ENCODE measurements at places on chromosomes 5 and 9.

DNA sequence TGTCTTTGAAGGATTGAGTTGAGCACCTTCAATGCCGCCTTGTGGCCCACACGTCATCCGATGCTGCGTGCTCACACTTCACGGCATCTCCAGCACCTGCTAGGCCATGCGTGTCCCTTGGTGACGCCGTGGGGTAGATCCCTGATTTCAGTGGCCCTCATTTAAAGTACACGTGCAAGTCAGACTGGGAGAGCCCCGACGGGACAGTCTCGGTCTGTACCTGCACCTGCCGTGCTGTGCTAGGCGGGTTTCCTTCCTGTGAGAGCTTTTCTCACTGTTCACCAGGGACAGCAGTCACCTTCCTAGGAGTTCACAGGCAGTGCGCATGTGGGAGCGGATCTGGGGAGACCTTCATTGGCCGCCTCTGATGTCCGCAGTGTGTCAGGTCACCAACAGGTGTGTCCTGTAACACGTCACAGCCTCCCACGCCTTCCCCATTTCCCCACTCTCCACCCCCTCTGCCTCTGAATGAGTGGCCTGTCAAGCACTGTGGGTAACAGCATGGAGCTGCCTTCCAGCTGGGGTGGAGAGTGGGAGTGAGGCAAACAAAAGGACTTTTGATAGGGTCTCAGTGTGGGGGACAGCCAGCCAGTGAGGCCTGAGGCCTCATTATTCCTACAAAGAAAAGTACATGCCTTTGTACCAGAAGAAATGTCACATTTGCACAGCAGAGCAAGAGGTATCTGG lies 236.4 kb downstream of the FANCC start:
- DNase-seq, result no peak

DNA sequence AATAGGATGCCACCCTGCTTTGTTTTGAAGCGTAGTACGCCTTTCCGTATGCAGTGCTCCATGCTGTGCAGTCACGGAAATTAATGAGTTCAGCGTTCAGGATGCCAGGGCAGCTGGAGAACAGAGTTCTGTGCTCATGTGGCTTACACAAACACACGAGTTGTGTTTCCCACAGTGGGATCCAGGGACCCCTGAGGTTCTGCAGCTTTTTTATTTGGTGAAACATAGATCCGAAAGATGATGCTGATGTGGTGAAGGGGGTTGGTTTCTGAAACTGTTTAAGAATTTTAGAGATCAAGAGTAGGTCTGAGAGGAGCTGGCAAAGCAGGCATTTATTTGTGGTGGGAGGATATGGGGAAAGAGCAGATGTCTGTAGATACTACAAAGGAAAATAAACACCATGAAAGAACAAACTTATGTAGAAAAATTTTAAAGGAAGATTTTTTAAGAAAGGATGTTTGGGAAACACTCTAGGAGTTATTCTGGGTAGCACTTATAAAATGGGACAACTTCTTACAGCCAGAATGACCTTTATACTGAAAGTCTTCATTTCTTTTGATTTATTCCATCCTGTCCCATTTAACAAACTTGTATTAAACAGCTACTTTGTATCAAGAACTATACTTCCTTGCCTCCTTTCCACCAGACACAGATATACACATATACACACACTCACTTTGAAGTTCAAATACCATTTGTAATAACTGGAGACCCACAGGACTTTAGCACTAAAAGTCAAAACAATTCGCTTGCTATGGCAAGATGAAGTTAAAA lies 52.7 kb downstream of the ITGA1 start:
- peak; percentile 43 for DNase-seq

DNA sequence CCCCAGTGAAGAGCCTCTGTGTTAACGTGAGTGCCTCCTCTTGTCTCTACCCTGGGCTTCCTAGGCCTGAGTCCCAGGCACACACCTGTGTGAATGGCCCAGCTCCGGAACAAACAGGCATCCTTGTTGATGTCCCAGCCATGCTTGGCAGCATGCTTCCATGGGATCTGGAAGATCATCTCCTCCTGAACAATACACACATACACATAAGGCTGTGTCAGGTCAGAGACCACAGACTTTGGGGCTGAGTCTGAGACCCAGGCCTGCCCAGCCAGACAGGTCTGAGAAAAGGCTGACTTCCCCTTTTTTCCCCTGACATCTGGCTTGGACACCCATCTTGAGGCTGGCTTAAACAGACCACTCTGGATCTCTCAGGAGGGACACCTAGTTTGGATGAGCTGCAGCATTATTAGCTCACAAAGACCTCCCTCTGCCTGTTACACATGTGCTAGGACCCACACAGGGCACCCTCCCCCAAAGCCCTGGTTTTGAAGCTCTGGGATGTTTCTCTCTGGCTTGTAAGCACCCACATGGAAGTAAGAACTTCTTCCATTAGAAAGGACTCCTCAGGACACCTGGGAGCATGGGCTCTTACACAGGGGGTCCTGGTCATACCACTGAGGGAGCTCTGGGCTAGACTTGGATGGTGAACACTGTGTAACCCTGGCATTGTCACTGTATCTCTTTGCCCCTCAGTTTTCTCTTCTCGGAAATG lies 2.6 kb downstream of the IRF1 start:
- DNase-seq, result no peak

- no peak for DNase-seq
Measured at GRCh38 chr5:168211245-168211644, 80.2 kb upstream of the WWC1 start.

GRCh38 chr9:109206670-109207069 lies 39.6 kb upstream of the FRRS1L start:
- DNase-seq, result peak; percentile 33

DNA sequence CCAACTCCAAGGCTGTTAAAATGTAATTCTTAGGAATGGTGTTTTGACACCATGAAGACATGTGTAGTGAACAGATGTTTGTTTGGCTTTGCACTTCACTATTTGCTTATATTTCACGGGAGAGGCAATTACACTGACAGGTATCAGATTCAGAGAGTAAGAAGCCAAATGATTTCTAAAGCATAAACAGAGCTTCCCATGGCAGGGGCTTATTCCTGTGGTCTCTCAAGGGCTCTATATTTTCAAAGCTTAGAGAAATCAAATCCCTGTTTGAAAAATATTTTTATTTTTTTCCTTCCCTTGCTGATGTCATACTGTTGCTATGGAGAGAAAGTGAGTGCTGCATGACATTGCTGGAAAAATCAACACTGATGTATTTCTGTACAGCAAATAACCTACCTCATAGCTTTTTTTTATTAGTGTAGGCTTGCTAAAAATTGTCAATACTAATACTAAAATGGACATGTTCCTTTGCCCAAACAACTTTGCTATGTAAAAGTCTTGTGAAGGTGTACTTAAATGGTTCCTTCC lies 161.4 kb downstream of the GIN1 start:
- peak; percentile 77 for DNase-seq

DNA sequence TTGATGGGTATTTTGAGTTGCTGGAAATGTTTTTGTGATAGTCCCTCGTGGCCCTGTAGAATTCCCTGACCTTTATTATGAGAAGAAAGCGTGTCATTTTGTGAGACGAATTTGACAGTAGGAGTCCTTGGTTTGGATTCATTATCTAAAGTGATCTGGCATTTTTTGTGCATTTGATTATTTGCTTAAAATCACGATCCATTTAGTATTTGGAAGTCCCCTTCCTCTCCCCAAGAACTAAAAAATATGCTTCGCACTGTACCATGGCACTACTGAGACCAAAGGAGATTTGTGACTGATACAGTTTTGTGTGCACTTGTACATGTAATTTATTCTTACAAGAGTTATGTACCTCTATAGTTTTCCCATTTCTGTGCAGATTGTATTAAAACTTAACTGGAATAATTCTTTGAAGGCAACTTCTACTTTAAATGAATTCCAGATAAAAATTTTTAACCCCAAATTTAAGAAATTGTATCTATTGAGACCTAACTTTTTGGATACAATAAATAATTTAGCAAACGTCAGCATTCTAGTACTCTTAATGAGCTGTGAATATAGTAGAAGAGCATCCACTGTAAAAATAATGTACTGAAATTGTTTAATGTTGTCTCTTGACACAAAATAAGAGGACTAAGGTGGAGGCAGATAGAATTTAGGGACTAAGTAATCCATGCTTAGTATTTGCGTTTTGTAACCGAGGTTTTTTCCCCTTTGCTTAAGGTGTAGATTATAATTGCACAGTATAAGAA lies 2.1 kb downstream of the MAP3K1 start:
- DNase-seq, result no peak

DNA sequence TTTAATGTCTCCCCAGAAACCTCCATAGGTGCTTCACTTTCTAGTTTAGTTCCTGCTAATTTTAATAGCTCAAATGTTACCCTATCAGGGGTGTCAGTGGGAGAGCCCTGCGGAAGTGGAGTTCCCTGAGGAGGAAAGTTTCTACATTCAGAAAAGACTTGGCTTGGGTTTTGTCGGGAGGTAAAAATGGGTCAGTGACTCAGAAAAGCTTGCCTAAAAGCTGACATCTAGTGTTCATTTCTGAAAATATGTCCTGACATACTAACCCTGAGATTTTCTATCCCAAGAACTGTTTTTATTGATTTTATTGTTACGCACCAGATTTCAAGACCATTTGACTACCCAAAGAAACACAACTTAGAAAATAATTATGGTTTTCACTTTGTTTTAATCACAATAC lies 40.9 kb upstream of the GLDC start:
- peak; percentile 70 for DNase-seq

DNA sequence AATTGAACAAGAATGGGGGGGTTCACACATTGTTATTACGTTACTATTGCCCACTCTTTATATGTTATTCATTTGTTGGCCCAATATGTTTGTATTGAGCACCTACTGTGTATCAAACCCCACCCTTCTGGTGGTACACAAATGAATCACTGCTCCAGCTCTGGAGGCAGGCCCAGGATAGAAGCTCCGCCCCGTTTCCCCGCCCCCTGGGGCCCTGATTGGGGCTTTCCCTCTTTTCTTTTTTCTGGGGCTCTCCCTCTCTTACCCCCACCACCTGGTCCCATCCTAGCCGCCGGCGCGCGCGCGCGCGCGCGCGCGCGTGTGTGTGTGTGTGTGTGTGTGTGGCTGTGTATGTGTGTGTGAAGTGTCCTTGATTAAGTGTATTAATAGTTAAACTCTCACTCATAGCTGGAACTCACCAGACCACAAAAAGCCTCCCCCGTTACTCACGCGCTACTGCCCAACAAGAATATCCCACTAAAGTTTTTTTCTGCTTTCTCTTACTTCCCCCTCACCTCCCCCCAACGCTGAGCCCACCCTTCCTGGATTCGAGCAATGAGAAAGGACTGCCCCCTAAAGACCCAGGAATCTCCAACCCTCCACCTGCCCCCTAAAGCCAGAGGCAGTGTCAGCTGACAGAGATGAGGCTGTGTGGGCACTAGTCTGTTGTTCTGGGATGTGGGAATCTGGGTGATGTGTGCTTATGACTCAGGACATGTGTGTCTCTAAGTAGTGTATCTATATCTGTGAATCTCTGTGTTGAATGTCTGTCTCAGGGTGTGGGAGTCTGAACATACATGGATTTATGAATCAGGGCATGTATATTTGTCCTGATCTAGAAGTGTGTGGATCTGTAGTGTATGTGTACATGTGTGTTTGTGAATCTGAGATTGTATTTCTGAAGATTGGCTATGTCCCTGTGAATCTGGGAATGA lies 4.0 kb downstream of the CXXC5 start:
- DNase-seq, result peak; percentile 95

- DNase-seq, result peak; percentile 68
Measured at GRCh38 chr5:113663879-113664541, 150.5 kb downstream of the YTHDC2 start.

GRCh38 chr5:93790401-93790800 lies 49.0 kb upstream of the POU5F2 start:
- peak; percentile 72 for DNase-seq

DNA sequence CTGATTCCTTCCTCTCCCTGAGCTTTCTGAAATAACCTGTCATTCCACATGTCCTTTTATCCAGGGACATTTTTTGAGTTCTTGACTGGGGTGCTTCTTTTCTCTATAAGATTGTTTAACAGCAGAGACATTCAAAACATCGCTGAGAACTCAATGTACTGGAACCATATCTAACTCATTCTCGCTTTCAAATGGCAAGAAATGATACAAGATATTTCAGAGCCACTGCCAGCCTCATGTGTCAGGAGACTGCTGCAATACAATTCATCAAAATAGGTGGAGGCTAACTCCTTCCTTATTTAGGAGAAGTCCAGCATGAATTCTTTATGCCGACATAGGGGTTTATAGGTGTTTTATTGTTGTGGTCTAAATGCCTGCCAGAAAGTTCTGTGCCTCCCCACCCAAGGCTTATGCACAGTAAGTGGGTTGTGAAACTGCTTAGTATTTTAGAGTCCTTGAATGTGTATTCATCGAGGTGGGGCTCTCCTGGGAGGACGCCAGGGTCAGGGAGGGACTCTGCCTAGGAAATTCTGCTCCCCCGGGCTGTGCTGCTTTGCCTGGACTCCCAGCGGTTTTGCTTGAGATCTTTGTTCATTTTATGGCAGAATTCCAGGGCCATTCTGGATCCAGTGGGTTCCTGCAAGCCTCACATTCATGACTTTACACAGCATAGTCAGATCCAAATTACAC lies 53.9 kb downstream of the ZNF474 start:
- peak; percentile 92 for DNase-seq

DNA sequence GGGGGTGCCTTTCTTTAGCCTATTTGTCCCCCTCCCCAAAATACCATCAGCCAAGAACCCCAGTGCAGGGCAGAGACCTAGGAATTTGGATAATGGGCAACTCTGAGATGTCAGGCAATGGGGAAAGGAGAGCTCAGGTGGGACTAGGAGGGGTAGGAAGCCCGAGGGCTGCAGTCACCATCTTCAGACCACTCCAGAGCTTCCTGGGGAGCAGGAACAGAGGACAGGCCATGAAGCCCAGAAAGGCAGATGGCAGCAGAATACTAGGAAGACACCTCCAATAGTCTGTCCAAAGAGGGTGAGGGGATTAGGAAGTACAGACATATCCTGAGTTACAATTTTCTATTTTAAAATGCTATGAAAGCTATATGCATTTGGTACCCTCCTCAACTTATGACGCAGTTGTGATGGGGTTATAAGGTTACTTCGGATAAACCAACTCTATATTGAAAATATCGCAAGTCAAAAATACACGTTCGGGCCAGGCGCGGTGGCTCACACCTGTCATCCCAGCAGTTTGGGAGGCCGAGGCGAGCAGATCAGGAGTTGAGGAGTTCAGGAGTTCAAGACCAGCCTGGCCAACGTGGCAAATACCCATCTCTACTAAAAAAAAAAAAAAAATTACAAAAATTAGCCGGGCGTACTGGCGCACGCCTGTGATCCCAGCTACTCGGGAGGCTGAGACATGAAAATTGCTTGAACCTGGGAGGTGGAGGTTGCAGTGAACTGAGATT lies 34.6 kb upstream of the IL17B start:
- DNase-seq, result no peak

GRCh38 chr9:114397848-114398605 lies 10.2 kb upstream of the AKNA start:
- peak; percentile 98 for DNase-seq

DNA sequence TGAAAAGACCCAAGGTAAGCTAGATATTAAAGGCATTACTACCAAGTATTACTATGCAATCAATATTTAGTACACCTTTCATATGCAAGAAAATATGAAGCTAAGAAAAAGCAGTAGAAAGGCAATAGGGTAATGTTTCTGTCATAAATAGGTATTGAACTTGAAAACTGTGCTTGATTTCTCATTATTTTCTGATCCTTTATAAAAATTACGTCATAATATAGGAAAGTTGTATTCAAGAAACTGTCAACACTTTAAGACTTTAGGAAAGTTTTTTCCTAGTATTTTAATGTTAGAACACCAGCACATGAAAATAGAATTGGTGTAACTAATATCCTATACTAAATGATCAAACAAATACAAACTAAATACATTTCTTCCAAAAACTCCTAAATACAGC lies 133.2 kb downstream of the EDIL3 start:
- no peak for DNase-seq

Measured in GM23248 (cell line).